Activated naive CD4-positive, alpha-beta T cell treated with anti-CD3 and anti-CD28 coated beads, Interleukin-2, amount 50 U/mL, for 16 hours (primary cell): ENCODE measurements at places on chromosomes 2 and 18.

DNA sequence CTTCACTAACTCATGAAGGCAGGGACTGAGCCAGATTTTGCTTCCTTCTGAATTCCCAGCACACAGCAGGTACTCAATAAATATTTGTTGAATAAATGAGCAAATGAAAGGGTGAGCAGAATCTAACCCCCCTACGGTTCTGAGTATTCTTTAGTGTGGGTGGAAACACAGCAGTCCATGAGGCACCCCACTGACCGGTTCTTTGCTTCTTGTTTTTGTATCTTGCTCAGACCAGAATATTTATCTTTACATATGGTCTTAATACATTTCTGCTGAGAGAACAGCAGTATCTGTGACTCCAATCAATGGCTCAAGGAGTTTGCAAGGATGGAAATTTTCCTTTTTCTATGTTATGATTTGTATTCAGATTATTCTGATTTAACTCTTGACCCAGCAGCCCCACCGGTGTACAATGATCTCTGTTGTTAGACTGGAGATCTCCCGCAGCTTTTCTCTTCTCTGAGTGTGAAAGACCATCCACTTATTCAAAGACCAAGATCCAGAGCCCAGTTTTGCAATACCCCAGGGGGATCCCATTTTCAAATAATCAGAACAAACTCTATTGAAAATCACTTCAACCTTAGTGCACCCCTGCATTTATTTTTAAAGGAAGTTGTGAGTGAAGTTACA, 506.5 kb upstream of the TNP1 start:
- DNase-seq, result no peak

DNA sequence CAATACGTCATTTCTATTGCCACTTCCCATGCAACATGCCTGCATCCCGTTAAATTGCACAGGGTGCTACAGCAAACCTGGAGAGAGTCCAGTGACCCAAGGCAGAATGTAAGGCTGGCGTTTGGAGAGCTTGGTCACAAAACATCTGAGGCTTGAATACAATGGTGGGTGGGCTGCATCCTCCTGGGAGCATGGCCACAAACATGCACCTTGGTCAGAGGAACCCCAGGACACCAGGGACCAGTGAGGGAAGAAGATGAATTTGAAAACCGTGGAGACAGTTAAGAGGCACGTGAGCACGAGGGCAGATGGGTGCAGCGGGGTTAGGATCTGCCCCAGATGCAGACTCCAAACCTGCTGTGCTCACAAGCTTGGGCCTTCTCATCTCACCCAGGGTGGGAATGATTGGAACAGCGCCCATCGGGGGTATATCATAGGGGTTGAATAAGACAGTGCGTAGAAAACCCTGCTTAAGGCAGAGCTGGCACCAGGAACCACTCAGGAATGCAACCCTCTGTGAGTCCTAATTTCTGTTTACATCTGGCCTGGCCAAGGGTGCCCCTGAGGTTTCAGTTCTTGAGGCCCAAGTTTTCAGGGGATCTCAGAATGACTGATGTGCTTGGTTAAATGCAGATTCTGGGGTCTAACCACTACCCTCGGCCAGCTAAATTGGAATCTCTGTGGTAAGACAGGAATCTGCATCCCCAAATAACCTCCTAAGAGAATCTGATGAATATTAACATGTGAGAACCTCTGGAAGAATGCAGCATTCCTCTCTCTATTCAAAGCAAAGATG, 97.2 kb downstream of the ARL4C start:
- DNase-seq, result no peak

- no peak for DNase-seq
These were observed 72.6 kb downstream of the GATA6 start for GRCh38 chr18:22241921-22242361.

DNA sequence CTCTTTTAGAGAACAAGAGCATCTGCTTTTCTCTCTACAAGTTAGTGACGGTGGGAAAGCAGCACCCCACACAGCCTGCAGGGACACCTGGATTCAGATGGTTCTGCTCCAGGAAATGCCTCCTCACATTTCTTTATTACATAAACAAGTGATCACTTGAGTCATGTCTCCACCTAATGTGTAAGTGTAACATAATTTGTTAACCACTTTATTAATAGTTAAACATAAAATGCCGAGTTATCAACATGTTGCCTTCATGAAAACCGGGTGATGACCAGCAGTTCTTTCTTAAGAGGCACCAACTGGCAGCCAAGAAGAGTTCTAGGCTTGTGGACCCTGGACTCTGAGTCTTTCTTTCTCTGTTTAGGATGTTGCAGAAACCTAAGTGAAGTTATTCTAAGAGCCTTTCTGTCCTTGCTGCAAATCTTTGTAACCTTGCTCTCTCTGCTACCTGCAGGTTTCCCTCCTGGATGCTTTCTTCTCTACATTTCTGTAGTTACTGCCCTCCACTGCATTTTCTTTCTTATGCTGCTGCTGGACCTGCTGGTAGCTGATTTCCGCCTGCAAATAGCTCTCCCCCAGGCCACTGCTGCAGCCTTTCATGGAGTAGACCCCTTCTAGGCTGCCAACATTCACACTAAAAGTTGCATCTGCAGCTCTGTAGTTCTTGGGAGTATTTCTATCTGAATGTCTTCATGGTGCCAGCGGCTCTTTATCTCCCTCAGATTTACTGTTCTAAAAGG, 24.3 kb downstream of the UPP2 start:
- no peak for DNase-seq

DNA sequence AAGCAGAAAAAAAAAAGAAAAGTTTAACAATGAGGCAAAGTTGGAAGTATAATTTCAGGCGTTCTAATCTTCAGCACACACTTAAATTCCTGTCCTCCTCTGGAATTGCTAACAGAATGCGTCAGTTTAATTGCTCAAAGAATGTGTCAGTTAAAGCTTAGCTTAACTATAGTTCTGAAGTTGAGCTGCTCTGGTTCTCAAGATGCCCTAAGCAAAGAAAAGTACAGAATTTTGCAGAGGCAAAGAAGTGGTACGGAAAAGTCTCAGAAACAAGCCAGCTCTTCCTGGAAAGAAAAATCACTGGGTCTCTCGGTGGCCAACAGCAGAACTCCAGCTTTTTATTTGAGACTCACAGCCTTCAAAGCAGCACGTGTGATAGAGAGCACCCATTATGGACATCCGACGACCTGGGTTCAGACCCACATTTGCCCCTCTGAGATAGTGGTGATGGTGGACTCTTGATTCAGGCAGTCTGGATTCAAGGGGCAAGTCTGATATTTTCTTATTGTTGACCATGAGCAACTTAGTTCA, 22.2 kb upstream of the MYO3B start:
- DNase-seq, result no peak

DNA sequence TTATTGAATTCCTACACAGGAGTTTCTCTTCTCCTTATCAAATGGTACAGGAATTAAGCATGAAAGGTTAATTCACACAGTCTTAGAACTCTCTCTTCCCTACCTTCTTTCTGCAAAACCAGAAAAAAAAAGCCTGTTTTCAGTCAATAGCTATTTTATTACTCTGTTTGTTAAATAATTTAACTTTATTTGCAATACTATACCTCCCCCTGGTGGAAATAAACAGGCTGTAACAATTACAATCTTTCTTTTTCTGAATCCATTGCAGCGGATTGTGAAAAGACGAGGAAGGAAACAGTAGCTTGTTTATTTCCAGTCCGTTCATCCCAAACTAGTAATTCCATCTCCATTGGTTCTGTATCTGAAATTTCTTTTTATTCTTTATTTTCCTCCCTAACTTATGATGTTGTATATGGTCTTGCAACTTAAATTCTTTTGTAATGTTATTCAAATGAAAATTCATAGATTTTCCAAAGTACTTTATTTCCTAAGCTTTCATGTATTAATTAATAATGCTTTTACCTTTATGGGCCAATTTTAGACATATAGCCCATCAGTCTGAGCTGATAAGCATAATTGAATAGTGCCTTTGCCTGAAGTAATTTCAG, 165.2 kb downstream of the SH3BP4 start:
- DNase-seq, result no peak

DNA sequence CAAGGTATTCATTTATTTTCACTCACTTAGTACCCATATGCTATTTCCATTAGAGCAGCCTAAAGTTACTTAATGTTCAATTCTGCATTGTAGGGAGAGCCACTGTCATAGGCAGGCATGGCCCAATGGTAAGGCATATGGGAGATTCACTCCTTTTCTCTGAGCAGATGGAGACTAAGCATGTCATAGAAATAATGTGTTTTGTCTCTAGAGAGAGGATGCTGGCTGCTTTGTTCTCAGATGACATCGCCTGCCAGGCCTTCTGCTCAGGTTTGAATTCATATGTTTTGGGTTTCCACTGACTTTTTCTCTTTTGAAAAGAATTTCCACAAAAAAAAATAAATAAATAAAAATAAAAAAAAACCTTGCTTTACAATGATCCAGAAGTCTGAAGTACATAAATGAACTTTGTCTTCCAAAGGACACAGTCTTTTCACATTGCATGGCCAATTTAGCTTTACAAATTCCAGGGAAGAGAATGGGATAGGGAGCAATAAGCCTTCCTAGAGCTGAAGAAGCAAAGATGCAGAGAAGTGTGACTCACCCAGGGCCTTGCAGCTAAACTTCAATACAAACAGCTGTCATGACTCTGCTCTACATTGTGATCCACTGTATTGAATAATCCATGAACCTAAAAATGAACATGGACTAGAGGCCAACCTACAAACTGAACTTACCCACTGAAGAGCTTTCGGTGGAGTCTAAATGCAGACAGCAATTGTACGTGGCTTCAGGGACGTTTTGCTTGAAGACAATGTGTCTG, 422.5 kb downstream of the CMPK2 start:
- DNase-seq, result no peak

GRCh38 chr2:179861416-179862067, at the start of gene ZNF385B:
Gene ZNF385B (minus strand): TSS chr2:179861612.
- no peak for DNase-seq

GRCh38 chr2:228652366-228652765, 470.9 kb upstream of the SPHKAP start:
- no peak for DNase-seq

- no peak for DNase-seq
These were observed at the start of gene LYPD6 for GRCh38 chr2:149330127-149331022. Gene LYPD6 (plus strand): TSS chr2:149330587. CDS start chr2:149437709, 107,122 bp downstream.

- no peak for DNase-seq
These were observed 155.2 kb downstream of the TWIST2 start for GRCh38 chr2:239002954-239003623.

DNA sequence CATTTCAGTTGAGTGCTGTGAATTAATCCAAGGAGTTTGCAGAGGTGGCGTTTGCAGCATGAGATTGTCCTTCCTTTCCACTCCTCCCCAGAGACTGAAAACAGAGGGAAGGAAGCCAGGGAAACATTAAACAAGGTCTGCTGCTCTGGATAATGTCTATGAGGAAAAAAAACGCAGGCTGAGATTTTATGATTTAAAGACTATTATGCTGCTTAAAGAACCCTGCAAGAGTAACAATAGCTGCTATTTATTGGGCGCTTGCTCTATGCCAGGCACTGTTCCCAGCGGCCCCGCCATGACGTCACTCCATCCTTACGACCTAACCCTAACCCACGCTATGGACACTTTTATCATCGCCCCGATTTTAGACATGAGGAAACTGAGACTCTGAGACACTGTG, 222.4 kb downstream of the BCL2 start:
- no peak for DNase-seq

DNA sequence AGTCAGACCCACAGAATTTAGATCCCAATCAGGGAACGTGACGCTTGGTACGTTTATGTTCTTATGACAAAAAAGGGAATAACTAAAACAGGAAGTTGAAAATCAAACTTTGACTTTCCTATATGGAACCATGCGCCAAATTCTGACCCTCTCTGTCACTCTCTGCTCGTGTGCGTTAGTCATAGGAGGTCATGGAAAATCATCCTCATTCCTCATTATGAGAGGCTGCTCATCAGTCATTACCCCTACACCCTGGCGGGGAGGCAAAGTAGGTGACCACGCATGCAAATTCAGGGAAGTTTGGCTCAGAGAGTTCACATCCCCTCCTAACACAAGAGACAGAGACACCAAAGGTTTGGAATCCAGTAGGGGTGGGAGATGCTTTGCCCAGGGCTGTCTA, 15.5 kb downstream of the IL1F10 start:
- no peak for DNase-seq
